Vagina (tissue), 2 donors: ENCODE measurements at places on chromosomes 11 and 22.
A peak's percentile ranks its signal among the peaks of the same experiment; 100 is the strongest.

- no peak for DNase-seq
Observed at GRCh38 chr22:37633089-37633624, 6.3 kb upstream of the SH3BP1 start.

DNA sequence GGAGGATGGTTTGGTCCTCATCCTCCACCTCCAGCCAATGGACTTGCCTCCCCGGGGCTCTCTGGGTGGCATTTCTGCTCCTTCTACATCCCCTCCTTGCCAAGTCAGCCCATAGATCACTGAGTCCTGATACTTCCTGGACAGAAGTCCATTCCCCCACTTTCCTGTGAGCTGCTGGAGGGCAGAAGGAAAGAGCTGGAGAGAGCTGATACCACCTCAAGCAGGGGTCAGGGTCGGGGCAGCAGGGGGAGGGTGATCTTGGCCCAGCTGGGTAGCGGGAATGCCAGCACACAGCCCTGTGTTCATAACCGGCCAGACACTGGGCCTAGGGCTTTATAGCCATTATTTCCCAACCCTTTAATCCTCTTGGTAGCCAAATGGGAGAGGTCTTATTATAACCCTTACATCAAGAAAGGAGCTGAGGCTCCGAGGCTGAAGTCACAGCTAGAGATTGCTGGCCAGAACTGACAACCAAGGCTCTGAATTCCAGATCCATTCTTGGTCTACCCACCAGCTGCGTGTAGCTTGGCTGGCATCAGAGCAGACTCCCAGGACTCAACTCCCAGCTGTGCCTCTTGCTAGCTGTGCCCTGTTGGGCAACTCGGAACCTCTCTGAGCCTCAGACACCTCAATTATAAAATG lies 39.9 kb downstream of the CD6 start:
- no peak for DNase-seq

DNA sequence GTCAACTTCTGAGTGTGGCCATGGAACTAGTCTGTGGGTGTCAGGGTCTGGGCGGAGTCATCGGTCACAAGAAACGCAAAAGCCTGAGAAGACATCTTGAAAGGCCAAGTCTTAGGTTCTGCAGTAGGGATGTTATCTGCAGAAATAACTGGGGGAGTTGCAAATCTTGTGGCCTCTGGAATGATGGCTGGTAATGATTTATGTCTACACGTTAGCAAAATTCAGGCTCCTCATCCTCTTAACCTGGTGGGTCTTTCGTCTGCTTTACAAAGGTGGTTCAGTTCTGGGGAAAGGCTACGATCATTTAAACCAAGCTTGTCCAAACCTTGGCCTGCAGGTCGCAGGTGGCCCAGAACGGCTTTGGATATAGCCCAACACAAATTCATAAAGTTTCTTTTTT lies 7.4 kb upstream of the CYB5R3 start:
- DNase-seq, result no peak

- peak; percentile 56 for DNase-seq
Observed at GRCh38 chr22:47102081-47102480, 339.6 kb downstream of the TBC1D22A start.

DNA sequence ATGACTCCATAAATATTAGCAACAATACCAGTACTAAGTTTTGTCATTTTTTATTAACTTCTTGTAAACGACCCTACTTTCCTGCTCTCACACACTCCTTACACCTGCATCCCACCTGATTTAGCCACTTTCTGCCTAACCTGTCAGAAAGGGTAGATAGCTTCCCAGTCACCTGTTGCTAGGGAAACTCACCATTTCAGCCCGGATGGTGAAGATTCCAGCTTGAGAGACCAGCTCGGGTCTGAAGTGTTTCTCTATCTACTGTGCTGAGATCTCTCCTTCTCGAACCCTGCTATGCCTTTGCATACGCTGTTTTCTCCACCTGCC lies at the start of gene PARVG:
Gene PARVG, plus strand, starts transcription at position 220 of the 327 bp plus-strand sequence. CDS start 2,405 bp downstream, outside the sequence.
- DNase-seq, result no peak

DNA sequence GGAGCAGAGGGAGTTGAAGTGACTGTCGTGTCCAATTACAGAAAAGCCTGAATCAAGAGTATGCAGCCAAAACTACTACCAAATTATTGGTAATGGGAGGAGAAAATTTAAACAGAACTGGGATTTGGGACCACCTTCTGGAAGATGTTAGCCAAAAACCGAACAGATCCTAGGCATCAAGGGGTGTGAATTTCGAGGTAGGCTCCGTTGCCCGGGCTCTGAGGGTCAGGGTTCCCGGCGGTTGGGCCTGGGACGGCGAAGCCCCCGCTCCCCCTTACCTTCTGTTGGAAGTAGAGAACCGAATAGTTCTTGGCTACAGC lies 313 bp downstream of the PRCP start:
- DNase-seq, result no peak

DNA sequence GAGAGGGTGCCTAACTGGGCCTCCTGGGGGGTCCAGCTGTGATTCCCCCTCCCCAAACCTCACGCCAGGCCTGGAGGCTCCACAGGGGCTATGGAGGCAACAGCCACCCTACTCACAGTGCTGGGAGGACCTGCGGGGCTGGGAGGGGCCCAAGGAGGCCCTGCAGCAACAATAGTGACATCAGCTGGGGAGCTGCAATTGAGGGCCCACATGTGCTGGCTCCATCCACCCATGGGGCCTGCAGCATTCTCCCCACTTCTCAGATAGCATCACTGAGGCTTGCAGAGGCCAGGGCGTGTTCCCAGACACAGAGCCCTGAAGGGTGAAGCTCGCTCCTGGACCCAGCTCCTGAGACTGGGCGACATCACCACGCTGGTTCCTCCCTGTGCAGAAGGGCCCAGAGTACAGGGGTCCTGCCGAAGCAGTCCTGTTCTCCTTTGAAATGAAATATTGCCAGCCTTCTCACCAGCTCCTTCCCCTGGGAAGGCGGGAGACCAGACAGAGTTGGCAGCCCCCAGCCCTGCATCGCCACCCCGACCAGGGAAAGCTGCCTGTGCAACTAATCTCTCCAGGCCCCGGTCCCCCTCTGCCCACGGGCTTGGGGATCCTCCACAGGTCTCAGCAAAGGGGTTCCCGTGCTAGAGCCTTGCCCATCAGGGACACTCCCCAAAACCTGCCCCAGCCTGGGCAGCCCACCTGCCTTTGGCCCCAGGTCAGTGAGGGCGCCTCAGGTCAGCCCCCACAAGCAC lies 8.9 kb upstream of the TBX1 start:
- no peak for DNase-seq

DNA sequence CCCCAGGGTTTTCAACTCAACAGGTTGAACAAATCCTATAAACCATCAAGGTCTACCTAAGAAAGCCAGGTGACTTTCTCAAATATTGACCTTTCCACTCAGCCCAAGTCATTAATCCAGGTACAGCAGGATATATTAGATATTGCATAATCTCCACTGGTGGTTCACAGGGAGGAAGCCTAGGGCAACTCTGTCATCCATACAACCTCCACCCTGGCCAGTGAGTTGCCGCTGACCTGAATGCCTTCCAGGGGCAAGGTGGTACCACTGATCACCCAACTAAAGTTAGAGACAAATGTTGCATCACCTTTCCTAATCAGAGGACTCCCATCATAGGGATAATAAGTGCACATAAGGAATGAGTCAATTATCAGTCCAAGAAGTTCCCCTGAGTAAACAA lies 22.9 kb downstream of the GUCD1 start:
- no peak for DNase-seq
